ENCODE measurements at places on chromosomes 3 and 15.

DNA sequence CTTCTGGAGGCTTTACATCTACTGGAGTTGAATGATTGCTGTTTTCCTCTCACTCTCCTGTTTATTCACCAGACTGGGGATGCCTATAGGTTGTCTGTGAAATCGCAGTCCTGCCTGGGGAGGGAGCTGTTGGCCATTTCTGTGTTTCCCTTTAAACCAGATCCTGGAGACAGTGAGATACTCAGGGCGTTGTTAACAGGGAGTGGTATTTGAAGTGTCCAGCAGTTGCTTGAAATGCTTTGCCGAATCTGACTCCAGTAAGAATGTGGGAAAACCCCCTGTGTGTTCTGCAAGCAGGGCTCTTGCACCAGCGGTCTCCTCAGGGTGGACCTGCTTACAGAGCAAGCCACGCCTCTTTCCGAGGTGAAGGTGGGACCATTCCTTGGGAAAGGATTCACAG, 4.3 kb upstream of the LRRK1 start:
- no peak for DNase-seq

- no peak for DNase-seq
Observed at GRCh38 chr15:99618941-99619411, 53.2 kb downstream of the MEF2A start.

DNA sequence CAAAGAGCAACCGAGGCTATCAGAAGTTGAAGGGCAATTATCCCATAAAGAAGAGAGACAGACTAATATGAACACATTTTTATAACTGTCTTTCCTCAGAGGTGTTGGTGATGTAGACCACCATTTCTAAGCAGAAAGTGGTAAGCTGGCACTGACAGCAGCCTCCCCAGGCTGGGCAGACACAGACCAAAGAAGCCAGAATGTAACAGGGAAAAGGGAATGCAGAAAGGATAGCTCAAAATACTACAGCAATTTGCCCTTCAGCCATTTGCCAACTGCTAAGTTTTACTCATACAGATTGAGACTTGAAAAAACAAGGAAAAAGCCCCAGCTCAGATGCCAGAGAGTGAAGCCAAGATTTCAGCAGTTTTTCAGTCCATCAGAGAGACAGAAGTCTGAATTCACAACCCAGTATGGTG, 73.5 kb upstream of the ABI3BP start:
- no peak for DNase-seq

DNA sequence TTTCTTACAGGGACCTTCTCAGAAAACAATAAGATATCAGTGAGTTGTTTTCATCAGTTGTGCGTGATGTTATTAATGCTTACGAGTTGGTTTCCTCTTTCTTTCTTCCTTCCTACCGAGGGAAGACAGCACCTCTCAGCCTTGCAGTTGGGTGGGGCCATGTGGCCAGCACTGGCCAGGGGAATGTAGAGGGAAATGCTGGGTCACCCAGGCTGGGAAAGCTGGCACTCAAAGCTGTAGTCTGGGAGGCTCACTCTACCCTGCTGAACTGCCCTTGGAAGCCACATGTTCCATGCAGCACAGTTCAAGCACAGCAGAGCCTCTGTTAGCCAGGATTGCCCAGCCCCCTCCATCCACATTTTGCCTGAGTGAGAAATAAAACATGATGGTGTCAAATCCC, 10.1 kb upstream of the CHCHD6 start:
- DNase-seq, result no peak

DNA sequence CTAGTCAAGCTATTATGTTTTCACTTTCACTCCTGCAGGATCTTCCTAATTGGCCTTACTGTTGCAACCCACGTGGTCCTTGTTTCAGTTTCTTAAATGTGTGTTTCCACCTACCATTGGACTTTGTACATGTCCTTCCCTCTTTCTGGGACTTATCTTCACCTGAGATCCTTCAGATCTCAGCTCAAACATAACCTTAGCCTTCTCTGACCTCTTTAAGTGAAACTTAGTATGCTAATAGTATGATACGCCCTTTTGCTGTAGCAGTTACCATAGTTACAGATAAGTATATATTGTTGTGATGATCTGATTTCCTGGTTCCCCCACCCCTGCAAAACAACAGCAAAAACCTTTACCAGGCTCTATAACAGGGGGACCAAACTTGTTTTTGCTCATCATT, 35.2 kb downstream of the U2SURP start:
- DNase-seq, result no peak

DNA sequence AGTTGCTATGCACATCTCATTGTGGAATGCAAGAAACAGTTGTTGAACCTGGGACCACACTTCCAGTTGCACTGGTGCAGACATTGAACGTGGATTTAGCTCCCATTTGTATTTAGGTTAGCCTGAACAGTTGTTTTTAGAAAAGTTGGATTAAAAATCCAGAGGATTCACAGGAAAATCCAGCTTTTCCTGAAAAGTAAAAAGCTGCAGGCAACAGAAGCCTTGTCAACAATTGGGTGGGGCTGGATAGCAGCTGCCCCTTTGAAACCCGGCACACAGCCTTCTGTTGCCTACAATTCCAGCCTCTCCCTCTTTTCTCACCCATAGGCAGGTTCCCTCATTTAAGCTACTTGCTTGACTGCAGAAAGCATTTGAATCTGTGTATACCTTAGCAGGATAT, 165.3 kb upstream of the TBL1XR1 start:
- no peak for DNase-seq

GRCh38 chr3:126557415-126557745, 1.4 kb downstream of the C3orf22 start:
- DNase-seq, result no peak

- no peak for DNase-seq
Observed at GRCh38 chr3:150653110-150653561, 50.0 kb downstream of the SELENOT start.

GRCh38 chr3:63450023-63450422, 171.9 kb downstream of the SYNPR start:
- no peak for DNase-seq

GRCh38 chr3:179706233-179706632, 53.4 kb downstream of the USP13 start:
- no peak for DNase-seq

- no peak for DNase-seq
Observed at GRCh38 chr3:46984591-46985459, 5.4 kb downstream of the NBEAL2 start.

- no peak for DNase-seq
Observed at GRCh38 chr15:90414408-90415028, 26.5 kb downstream of the IQGAP1 start.

- DNase-seq, result no peak
Observed at GRCh38 chr3:127206611-127207516, 13.9 kb downstream of the PRR23E start.

- DNase-seq, result no peak
Observed at GRCh38 chr3:99126316-99126715, 224.8 kb upstream of the DCBLD2 start.

DNA sequence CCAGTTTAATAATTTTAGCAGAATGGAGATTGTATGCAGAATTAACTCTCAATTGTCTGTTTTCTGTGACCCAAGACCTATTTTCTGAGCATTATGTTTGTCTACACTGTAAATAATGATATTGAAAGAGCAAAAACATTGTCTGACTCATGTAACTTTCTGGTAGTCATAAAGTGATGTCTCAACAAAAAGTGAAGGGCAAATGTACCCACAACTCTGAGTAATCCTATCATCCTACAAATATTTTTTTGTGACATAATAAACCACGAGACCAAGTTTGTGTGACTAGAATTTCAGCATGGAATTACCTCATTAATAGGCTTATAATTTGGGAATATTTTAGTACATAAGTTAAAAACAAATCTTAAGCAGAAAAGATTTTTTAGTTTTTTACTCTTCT, 15.4 kb upstream of the ABHD10 start:
- DNase-seq, result no peak

- no peak for DNase-seq
Observed at GRCh38 chr3:13050446-13050845, 22.8 kb downstream of the IQSEC1 start.

DNA sequence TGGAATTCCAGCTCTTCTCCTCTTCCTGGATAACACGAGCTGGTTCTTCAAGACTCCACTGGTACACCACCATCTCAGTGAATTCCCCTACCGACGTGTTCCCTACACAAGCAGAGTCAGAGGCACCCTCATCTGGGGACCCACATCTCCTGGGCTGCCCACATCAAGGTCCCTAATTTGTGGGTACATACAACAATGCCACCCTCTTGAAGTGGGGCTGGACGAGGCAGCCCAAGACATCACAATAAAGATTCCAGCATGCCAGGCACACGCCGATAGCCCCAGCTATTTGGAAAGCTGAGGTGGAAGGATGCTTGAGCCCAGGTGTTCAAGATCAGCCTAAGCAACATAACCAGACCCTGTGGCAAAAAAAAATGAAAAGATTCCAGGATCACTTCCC, 221.2 kb upstream of the LINGO1 start:
- no peak for DNase-seq

GRCh38 chr3:177491296-177492032, 294.2 kb upstream of the TBL1XR1 start:
- no peak for DNase-seq

DNA sequence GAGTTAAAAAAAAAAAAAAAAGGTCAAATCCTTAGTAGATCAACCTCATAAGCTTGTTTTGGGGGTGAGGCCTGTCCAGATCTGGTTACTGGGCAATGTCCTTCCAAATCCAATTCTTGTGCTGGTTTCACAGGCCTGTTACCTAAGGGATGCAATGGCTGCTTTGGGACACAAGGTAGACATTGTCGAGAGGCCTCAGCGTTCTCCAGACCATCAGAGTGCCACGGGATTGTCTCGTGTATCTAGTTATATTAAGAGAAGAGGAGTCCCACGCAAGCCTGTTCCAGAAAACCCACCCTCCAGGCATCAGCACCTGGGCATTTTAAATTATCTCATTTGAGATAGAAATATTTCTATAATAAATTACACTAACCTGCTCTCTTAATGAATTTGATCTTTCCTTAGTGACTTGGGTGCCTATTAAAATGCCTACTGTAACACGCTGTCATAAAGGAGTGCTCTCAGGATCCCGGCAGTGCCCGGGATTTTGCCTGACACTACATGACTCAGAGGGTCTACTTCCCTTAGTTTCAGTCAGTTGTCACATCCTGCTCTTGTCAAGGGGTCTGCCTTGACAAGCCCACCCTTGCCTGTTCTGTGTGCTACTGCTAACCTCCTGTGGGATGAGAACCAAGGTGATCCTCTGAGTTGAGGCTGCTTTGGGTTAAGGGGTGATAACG, 116.0 kb downstream of the LIPC start:
- no peak for DNase-seq

GRCh38 chr3:67450153-67450552, 204.3 kb downstream of the SUCLG2 start:
- DNase-seq, result no peak

DNA sequence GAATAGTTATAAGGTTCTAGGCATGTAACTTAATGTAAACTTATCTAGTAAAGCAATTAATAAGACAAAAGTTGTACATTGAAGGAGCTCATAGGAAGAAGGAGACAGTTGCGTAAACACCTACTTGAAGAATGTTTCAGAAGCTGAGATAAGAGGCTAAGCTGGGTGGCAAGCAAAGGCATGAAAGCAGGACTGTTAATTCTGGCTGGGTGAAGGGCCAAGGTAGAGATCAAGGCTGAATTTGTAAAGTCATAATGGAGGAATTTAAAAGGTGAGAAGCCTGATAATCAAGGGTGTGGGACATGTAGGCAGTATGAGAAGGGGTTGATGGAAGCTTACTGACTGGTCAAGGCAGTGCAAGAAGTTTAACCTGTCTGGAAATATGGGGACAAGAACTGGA, 80.4 kb upstream of the TGFBR2 start:
- DNase-seq, result no peak

- DNase-seq, result no peak
Observed at GRCh38 chr3:159898147-159898546, 90.5 kb upstream of the IL12A start.

- DNase-seq, result no peak
Observed at GRCh38 chr3:72368331-72368975, 479.8 kb downstream of the SHQ1 start.

GRCh38 chr15:80507638-80508316, 103.6 kb downstream of the ARNT2 start:
- DNase-seq, result no peak

GRCh38 chr15:69810431-69811354, 287.0 kb downstream of the TLE3 start:
- DNase-seq, result no peak

GRCh38 chr3:49653621-49654020, 20.5 kb upstream of the APEH start:
- DNase-seq, result no peak

DNA sequence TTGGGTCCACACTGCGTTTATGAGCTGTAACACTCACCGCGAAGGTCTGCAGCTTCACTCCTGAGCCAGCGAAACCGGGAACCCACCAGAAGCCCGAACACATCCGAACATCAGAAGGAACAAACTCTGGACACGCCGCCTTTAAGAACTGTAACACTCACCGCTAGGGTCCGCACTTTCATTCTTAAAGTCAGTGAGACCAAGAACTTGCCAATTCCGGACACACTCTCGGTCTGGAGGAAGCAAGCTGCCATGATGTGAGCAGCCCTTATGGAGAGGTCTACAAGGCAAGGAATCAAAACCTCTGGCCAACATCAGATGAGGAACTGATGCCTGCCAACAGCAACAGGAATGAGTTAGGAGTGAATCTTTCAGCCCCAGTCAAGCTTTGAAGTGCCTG, 62.9 kb downstream of the SLC28A2 start:
- no peak for DNase-seq

- DNase-seq, result no peak
Observed at GRCh38 chr3:115652738-115653137, 29.4 kb downstream of the GAP43 start.

DNA sequence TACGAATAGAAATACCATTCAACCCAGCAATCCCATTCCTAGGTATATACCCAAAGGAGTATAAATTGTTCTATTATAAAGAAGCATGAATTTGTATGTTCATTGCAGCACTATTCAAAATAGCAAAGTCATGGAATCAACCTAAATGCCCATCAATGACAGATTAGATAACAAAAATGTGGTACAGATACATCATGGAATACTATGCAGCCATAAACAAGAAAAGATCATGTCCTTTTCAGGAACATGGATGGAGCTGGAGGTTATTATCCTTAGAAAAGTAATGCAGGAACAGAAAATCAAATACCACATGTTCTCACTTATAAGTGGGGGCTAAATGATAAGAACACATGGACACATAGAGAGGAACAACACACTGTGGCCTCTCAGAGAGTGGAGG, 571.9 kb downstream of the RBMS3 start:
- DNase-seq, result no peak

DNA sequence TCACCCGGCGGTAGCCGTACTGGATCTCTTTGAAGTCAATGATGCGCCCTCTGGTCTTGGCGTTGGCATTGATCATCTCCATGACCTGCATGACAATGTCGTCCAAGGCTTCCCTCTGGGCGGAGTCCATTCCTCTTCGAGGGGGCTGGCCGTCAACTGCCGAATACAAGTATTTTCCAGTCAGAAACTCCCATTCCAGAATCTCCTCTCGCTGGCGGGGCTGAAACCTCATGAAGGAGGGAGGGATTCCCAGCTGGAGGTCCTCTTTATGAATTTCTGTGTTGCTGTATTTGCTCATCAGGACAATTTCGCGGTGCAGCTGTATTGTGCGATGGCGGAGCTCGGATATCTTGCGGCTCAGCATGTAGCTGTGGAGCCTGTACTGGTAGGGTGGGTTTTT, 73.4 kb downstream of the CHSY1 start:
- no peak for DNase-seq
